Lung (tissue), 17 donors: ENCODE measurements at places on chromosomes 5 and 9. TPM values are rescaled to one million over a fixed set of nuclear protein-coding genes. Genes with fewer than 3 reads are reported as not detected.

The GPRIN1 gene
- 0.39 TPM for polyA plus RNA-seq

The PPP6C gene
- polyA plus RNA-seq, result 20.8 TPM

The COQ4 gene
- polyA plus RNA-seq, result 57.5 TPM

The MYOZ3 gene
- 0.40 TPM for polyA plus RNA-seq

The PCDHA4 gene
- 0.26 TPM for polyA plus RNA-seq

The SPINK1 gene
- 16.5 TPM for polyA plus RNA-seq

The UGT3A2 gene
- polyA plus RNA-seq, result 0.05 TPM

The FAM13B gene
- 7.6 TPM for polyA plus RNA-seq
